ENCODE measurements at places on chromosomes 4 and X.

DNA sequence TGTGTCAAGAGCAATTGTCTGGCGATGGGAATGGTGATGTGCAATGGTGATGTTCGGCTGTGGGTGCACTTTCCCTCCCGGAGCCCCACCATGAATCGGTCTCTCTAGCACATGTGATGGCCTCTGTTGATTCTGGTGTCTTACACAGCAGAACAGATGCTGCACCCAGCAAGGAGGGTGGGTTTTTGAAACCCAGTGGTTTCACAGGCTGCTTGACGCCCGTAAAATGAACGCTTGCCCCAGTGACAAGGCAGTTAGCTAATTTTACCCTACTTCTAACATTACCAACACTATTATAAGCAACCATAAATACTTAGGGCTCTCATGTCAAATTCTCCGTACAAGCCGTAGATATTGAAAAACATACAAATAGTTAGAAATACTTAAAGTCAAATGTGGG is 5.9 kb upstream of the ANOS1 start:
- DNase-seq: no peak

- DNase-seq: no peak
Measured at GRCh38 chrX:2550328-2551020, 49.7 kb upstream of the DHRSX start.

- DNase-seq: no peak
Measured at GRCh38 chr4:22179124-22179874, 230.7 kb upstream of the KCNIP4 start.

- no peak for DNase-seq
Measured at GRCh38 chrX:111761578-111762135, 80.7 kb downstream of the ALG13 start.

DNA sequence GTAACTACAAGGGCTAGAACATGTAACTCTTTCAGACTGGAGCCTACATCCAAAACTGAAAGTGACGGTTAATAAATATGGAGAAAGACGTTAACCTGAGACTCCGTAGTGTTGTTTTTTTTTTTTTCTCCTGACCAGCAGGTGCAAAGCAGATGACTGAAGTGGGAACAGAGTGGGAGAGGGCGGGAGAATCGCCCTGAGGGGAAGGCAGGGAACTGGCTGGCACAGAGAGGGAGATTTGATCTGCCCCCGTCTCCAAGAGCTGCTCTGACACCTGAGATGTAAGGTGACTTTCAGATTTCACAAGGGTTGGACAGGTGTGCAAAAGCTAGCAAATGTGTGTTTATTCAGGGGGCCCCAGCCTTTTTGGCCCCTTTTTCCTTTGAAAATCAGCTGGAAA is 180.2 kb downstream of the PALLD start:
- DNase-seq: no peak

GRCh38 chrX:38458071-38458470 is 103.3 kb upstream of the TSPAN7 start:
- DNase-seq: no peak

DNA sequence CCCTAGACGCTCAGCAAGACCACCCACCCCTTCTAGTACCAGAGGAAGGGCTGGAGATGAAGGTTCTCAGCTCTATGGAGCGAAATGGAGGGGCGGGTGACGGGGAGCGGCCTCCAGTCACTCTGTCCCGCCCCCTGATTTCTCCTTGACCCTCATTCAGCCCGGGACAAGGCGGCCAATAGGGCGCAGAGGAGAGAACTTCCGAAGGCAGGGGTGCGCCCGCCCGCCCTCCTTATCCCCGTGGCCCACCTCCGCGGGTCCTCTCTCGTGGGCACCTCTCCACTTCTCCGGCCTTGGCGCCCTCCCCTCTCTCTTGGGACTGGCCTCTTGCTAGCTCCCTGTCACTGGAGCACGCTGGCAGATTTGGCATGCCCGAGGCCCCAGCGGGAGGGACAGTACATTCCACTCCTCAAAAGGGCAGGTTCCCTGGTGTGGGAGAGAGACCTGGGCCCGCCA is 1.1 kb upstream of the SEPTIN6 start:
- DNase-seq: no peak

DNA sequence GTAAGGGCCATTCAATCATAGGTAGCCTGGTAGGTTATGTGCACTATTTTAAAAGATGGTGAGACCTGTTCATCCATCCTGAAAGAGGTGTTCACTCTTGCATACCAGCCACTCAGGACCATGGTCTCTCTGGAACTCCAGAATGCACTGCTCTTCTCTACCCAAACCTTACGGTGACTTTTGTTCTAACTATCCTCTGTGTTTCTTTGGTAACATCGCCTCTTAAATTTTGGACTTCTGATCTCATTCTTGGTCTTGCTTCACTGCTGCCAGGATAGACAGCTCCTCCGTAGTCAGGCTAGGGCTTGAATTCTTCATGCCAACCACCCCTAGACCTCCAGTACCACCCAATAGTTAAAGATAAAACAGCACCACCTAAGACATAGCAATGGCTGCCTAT is 346.3 kb upstream of the GALNT7 start:
- no peak for DNase-seq

All from activated T-helper 1 cell treated with anti-CD3 and anti-CD28 coated beads, Interleukin-2, amount 50 U/mL, for 16 hours (primary cell).